ENCODE measurements at places on chromosomes 3 and 15.

GRCh38 chr3:30169487-30169886, 436.9 kb upstream of the TGFBR2 start:
- no peak for DNase-seq

GRCh38 chr15:68382286-68383007, 49.5 kb downstream of the ITGA11 start:
- no peak for DNase-seq

- DNase-seq: no peak
Measured at GRCh38 chr3:194269610-194270145, 81.5 kb downstream of the CPN2 start.

- DNase-seq: no peak
Measured at GRCh38 chr3:13273604-13274105, 146.5 kb downstream of the NUP210 start.

GRCh38 chr3:168647582-168647981, 551.9 kb upstream of the GOLIM4 start:
- DNase-seq: no peak

DNA sequence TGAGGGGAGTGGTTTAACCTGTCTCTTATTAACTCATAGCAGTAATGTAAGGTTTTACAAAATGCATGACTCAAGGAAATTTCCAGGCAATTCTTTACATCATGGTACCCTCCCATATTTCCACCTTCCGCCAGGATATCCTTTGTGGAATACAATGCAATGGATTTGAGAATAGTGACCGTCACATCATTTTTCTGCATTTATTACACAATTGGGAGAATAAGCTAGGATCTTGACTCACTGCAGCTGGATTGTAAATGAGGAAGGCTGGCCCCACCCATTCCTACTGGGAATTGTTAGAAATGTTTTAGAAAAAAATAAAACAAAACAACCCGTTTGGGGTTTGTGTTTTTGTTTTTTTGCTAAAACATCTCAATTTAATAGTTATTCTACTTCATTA, 97.4 kb downstream of the IMPG2 start:
- no peak for DNase-seq

GRCh38 chr15:44545913-44546802, 9.2 kb downstream of the EIF3J start:
- no peak for DNase-seq

GRCh38 chr3:13462822-13463221, 17.3 kb upstream of the HDAC11 start:
- no peak for DNase-seq

GRCh38 chr15:49678655-49679054, 57.8 kb downstream of the DTWD1 start:
- DNase-seq: no peak

- DNase-seq: no peak
Measured at GRCh38 chr3:122469659-122470058, 45.1 kb downstream of the KPNA1 start.

DNA sequence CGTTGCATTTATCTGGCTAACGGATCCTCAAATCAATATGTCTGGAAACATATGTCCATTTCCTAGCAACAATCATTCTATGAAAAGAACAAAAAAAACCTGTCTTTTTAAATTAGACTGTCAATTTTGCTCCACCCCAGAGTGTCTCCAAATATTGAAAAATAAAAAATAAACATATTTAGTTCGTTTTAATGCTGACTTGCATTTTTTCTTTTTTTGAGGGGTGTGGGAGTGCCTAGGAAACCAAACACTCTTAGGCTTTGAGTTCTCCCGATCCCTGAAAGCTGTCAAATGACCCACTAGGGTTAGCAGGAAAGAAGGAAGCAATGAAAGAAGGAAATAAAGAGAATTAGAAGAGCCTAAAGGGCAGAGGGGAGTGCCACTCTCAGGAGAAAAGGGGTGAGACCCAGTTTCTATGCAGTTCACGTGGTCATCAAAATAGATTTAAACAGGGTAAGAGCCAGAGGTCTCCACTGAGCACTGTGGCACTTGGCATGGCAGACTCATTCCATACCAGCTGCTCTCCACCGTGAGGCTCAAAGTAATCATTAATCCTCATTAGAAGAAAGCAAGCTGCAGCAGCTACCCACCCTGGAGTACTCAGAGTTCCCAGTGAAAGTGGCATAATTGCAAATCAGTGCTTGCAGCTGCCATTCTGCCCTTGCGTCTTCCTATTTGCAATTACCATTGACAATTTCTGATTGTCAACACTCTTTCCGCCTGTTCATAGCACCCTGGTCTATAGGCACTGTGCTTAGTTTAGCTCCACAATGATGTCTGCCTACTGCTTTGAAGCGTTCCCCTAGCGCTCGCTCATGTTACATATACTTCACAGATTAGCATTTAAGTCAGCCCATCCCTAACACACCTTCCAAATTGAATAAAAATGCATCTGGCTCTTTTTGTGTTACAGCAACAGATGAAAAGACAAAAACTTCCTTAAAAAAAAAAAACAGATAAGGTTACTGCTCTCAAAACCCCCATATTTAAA, 32.3 kb downstream of the PDZRN3 start:
- no peak for DNase-seq

GRCh38 chr3:165892565-165892964, 55.3 kb upstream of the BCHE start:
- no peak for DNase-seq

GRCh38 chr15:101686718-101687117, 34.5 kb upstream of the TM2D3 start:
- no peak for DNase-seq

GRCh38 chr3:168248383-168249204, 152.9 kb upstream of the GOLIM4 start:
- no peak for DNase-seq

- no peak for DNase-seq
Measured at GRCh38 chr15:36330598-36330997, 248.8 kb upstream of the CDIN1 start.

- no peak for DNase-seq
Measured at GRCh38 chr15:28986108-28986507, 100.3 kb downstream of the APBA2 start.

DNA sequence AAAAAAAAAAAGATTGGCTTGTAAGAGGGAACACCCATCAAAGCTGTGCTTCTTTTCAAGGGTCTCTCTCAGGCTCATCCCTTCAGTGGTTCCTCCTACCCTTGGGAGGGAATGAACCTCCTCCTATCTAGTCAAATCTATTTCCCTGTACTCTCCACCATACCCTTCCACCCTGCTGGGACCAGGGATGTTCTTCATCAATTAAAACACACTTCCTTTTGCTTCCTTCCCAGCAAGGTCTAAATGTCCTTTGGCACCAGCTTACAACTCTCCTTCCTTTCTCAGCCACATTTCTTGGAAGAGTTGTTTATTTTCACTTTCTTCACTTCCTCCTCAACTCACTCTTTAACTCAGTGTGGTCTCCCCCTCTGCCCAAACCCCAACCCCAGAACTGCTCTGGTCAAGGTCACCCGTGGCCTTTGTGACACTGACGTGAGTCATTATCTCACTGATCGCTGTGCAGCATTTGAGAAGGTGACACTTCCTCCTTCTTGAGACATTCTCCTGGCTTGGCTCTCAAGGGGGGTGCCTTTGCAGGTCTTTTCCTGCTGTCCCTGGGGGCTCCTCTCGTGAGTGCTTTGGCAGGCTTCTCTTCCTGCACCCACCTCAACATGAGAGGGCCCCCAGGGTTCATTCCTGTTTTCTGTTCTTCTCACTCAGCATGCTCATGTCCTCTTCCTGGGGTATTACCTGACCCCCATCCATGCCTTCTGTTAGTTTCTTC, 210.5 kb upstream of the TLE3 start:
- no peak for DNase-seq

DNA sequence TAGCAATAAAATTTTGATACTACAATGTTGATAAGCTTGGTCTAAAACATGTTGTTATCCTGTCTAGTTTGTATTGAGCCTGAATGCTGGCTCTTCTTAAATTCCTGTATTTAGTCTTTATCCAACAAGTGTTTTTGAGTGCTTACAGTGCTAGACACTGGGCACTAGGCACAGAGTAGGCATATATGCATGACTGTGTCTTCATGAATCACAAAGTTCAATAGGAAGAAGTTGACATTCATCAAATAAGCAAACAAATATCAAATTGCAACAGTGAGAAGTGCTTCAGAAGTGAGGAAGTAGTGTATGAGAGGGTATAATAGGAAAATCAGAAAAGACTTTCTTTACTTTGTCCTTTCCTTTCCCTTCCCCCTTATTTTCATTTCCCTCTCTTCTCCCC, 6.8 kb downstream of the CD96 start:
- no peak for DNase-seq

GRCh38 chr3:10348404-10348721, 27.5 kb upstream of the SEC13 start:
- DNase-seq: no peak

DNA sequence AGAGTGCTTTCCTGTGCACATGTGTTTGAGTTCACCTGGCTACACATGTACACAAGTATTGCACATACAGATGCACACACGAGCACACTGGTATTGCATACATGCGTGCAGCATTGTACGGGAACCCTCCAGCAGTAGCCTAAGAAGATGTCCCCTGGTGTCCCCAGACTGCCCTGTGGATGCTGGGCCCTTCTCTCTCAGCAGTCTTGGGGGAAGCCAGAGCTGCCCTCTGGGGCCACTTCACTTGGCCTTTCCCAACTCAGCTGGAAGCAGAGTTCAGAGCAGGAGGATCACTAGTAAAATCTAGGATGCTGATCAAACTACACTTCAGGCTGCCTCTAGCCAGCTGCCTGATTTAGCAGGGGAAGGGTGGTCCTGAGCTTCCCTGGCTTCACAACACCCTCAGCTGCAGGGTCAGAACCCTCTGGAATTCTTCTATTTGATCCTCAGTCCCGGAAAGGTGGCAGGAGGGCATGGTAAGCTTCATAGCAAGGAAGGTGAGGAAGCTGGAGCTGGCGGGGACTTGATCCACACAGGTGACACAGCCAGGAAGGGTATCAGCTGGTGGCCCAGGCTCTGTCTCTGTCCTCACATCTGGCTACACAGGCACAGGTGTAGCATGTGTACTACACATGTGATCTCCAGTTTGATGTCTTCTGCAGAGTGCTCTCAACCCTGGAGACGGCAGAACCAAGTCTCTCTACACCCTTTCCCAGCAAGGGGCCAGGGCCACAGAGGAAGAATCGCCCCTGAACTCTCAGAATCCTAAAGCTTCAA, 36.5 kb downstream of the KLF15 start:
- no peak for DNase-seq

GRCh38 chr3:192063570-192063969, 602.6 kb downstream of the PYDC2 start:
- no peak for DNase-seq

DNA sequence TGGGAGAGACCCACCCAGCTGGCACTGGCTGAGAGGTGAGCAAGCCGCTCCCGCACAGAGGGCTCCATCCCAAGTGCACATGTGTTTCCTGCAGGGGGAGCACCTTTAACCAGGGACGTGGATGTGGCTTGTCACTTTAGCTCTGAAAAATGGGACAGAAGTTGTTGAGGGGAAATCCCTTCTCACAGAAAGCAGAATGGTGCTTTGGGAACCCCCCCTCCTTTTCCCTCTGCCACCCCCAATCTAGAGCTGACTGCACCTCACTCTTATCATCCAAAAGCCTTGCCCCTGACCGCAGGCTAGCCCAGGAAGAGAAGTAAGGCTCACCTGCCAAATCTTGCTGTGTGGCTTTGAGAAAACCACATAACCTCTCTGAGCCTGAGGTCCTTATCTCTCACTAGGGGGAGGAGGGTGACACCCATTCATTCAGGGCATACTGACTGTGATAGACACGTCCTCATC, 77.9 kb downstream of the RPN1 start:
- DNase-seq: no peak

DNA sequence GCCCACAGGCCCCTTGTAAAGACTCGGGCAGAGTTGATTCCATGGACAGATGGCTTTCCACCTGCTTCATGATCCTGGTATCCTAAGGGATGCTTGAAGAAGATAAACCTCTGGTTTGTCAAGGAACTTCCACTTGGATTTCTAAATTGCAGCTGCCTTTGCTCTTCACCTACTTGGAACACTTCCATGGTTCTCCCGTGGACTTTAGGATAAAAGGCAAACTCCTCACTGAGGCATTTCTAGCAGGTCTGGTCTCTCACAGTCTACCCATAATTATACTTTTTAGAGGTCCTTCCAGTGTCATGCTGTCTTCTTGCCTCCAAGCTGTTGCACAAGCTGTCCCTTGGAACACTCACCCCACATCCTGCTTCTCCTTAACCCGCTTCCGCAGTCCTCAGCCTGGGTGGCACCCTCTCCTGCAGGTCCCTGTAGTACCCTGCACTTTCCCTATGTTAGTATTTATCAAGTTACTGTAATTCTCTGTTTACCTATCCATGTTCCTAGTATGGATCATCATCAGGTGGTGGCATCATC, 12.7 kb downstream of the TLNRD1 start:
- no peak for DNase-seq

DNA sequence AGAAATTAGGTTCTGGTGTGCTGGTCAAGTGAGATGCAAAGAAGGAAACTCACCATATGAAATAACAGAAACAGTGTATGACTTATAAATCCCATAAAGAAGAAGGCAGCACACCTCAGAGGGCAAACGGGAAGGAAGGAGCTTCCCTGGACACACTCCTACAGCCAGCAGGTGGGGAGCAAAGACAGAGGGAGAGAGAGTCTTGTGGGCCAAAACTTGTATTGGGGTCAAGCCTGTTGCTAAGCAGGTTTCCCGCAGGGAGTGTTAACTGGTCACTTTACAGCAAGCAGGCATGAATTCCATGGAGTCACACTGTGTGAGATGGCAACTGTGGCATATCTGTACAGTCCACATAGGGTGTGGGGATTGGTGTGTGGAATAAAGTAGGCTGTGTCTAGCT, 222.9 kb upstream of the NDN start:
- no peak for DNase-seq

DNA sequence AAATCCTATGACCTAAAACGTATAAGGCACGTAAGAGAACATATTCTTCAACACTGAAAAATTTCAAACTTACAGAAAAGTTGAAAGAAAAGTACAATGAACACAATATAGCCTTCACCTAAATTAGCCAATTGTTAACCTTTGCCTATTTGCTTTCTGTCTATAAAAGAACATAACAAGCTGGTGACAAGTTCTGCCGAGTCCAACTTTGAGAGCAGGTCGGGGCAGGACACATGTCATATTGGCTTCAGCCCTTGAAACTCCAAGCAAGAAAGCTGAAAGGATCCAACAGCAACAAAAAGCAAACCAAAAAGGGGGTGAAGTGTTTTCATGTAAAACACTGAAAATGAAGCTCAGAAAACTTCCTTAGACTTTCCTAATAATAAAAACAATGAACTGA, 59.1 kb downstream of the TBC1D2B start:
- no peak for DNase-seq

GRCh38 chr3:119338754-119339153, 44.6 kb downstream of the ARHGAP31 start:
- no peak for DNase-seq

- no peak for DNase-seq
Measured at GRCh38 chr3:24763393-24763792, 268.7 kb upstream of the THRB start.

DNA sequence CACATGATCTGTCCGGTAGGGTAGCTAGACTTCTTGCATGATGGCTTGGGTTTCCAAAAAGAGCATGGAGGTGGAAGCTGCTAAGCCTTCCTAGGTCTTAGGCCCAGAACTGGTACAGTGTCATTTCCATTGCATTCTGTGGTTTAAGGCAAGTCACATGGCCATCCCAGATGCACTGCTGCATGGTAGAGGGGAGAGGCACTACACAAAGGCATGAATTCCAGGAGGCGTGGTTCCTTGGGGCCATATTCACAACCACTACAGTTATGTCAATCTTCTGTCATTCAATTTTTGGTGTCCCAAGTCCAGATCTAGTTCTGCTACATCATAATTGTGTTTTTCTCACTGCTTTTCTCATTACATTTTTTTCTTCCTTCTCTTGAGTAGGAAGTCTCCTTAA, 122.2 kb upstream of the CHRM5 start:
- no peak for DNase-seq
